Activated B cell treated with CpG ODN at 0.5 μM for 24 hours (primary cell): ENCODE measurements at places on chromosomes 6 and 20. TPM values are rescaled to one million over a fixed set of nuclear protein-coding genes. Genes with fewer than 3 reads are reported as not detected.

The ACTL10 gene
- total RNA-seq = 2.8 and 3.9 TPM in 2 replicates

The C6orf132 gene
- total RNA-seq = not detected in 2 replicates

DNA sequence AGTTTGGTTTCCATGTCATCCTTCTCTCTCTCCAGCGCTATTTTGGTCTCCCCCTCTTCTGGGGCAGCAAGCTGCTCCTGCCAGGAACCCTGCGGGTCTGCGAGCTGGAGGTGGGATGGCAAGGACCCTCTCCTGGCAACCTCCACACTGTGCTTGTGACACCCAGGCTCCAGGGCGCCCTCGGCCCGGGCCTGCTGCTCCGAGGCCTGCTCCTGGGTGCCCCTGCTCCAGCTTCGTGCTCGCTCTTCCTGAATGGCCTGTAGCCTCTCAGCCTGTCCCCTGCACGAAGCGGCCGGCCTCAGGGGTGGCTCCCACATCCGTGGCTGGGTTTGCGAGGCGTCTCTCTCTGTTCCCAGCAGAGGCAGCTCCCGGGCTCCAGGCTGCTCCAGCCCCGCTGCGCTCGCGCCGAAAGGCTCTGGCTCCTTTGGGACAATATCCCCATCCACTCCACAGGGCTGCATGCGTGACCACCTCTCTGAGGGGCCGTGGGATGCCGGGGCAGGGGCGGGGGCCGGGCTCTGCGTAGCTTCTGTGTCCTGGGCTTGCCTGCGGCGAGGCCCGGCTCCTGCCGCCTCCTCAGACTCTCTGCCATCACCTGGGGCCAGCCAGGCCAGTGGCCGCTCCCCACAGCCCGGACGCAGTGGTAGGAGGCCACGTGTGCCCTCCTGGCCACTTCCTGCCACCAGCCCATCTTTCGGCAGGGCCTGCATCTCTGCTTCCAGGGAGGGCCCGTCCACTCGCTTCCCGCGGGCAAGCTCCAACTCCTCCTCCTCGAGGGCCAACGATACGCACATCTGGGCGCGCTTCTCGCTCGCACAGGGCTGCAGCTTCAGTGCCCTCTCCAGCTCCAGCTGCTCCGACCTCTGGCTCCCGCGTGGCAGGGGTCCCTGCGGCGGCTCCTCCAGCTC is 68.9 kb downstream of the GINS1 start:
- H3K27ac ChIP-seq = no peak overlapping the region
- H3K4me1 ChIP-seq = no peaks in the 10 kb centered on the region

DNA sequence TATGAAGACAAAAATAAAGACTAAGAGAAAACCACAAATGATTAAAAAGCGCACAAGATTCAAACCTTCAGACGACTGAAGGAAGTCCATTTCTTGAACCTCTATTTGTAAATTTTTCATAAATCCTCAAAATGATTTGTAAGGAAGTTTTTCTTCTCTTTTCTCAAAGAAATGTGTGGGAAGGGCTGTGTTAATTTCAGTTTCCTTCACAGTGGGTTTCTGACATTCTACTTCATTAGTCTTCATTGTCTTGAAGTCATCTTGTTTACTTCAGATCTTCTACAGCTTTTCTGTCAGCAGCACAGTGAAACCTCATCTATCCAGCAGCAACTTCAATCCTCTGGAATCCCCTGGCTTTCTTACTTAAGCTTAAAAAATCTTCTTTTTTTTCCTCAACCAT is 87.6 kb upstream of the MYLIP start:
- DNase-seq = no peak
- no peak overlapping the region for H3K4me3 ChIP-seq
- H3K4me1 ChIP-seq = peaks cover 14% of the 10 kb centered on the region
- H3K27me3 ChIP-seq = no peaks in the 10 kb centered on the region
- no peaks in the 10 kb centered on the region for H3K36me3 ChIP-seq

GRCh38 chr6:123925350-123925749 is 121.7 kb downstream of the NKAIN2 start:
- no peak overlapping the region for H3K27ac ChIP-seq
- H3K27me3 ChIP-seq = no peaks in the 10 kb centered on the region
- no peak for DNase-seq
- no peaks in the 10 kb centered on the region for H3K36me3 ChIP-seq
- H3K4me3 ChIP-seq = no peak overlapping the region

- H3K27me3 ChIP-seq = peaks cover 61% of the 10 kb centered on the region
- no peaks in the 10 kb centered on the region for H3K36me3 ChIP-seq
- H3K4me3 ChIP-seq = no peak overlapping the region
- peaks cover 14% of the 10 kb centered on the region for H3K4me1 ChIP-seq
These were observed 556 bp downstream of the NKX2-4 start for GRCh38 chr20:21396599-21397340.

DNA sequence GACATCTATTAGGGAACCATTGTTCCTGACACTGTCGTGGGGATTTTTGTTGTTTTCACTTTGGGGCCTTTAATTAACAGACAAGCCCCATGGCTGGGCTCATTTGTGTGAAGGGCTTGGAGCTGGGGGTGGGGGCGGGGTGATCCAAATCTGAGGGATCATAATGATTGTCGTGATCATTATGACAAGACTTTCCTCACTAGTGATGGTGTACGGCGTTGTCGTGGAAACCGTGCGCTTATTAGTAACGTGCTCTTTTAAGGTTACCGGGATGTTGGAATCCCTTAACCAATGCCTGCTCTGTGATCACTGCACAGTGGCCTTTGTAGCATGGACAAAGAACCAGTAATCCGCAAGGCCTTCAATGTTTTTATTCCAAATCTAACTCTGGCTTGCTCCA is 18.6 kb downstream of the PDYN start:
- no peaks in the 10 kb centered on the region for H3K36me3 ChIP-seq
- H3K4me3 ChIP-seq = no peak overlapping the region
- no peaks in the 10 kb centered on the region for H3K4me1 ChIP-seq
- no peak overlapping the region for H3K27ac ChIP-seq
- no peak for DNase-seq
- peaks cover 26% of the 10 kb centered on the region for H3K27me3 ChIP-seq
